Activated gamma-delta T cell treated with Interleukin-2 at 50 U/mL for 16 hours (primary cell): ENCODE measurements at places on chromosomes 2 and 18.

DNA sequence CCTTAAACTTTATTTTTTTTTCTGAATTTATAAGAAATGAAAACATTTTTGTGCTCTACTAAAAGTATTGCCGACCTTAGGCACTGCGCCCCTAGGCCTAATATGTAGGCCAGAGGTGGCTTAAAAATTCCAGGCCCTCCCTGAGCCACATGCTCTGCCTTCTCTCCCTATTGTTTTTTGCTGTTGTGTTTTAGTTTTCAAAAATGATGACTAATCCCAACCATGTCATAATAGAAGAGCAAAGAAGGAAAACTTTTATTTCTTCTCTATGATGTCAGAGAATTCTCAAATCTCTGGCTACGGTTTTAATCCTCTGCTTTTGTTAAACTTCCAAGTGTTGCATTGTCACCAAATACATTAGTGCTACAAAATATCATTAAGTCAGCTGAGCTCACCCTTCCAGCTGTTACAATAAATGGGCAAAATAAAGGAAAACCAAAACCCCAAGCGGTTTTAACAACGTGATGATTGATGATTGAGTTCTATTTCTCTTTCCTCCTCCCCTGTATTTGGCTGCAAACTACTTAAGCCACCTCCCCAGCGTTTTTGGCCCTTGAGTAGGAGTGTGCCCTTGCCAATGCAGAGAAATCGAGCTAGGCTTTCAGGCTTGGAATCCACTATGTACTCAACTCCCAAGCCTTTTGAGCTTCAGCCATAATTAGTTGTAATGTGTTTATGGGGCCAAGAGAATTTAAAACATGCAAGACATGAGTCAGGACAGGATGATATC, 163.5 kb upstream of the POU3F3 start:
- DNase-seq = no peak

- no peak for DNase-seq
These were observed 296.6 kb downstream of the LRRTM1 start for GRCh38 chr2:80007777-80008503.

DNA sequence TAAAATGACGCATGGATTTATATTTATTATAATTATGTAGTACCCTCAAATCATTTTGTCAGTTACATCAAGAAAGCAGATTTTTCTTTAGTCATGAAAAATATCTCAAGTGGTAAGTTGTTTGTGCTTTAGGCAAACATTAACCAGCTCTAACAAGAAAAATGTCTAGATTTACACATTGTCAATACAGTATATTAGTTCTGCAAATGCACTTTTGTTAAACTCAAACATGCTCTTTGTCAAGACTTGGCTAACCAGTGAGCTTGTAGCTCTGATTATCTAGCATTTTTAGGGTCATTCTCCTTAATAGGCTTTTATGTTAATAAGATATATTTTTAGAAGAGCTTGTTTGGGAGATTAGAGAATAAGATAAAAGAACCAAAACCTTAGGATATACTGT, 32.7 kb downstream of the SCRN3 start:
- DNase-seq = no peak

DNA sequence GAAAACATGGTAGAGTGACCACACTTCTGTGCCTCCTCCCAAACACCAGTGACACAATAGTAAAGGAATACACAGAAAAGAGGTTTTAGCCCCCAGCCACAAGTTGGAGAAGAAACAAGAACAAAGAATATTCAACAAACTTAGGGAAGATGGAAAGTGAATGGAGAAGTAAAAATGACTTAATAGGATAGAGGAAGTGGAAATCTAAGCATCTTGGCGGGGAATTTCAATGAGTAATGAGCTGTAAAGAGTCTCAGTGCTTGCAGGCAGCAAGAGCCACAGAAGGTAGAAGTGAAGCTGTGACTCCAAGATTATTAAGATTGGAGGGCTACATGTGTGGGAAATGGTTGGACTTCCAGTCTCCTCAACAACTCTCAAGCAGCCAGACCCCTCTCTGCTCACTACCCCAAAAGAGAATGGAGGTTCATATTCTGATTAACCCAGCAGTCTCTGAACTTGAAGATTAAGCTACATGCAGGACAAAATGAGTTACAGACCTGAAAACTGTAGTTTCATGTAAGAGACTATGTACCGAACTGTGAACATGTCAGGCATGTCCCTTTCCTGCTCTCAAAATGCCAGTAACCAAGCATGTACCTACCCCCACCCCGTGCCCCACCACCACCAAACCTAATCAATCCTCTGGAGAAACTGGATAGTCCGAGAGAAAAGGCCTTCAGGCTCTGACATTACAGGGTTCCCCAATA, 16.9 kb upstream of the HNRNPLL start:
- no peak for DNase-seq

GRCh38 chr18:6010921-6011320, 115.6 kb upstream of the TMEM200C start:
- no peak for DNase-seq

DNA sequence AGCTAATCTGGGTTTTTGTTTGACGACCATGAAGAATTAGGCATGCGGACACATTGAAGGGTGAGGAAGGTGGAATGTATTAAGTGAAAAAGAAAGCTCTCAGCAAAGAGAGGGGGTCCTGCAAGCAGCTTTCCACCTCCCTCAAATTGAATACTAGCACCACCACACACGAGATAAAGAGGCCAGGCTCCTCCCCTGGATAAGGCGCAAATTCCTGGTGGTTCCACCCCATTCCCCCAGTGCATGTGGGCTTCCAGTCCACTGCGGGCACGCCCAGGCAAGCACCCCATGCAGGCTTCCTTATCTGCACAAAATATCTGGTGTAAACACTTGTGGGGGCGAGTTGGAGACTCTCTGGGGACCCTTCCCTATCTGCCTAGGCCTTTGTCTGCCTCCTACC, 857.3 kb downstream of the CPS1 start:
- no peak for DNase-seq

DNA sequence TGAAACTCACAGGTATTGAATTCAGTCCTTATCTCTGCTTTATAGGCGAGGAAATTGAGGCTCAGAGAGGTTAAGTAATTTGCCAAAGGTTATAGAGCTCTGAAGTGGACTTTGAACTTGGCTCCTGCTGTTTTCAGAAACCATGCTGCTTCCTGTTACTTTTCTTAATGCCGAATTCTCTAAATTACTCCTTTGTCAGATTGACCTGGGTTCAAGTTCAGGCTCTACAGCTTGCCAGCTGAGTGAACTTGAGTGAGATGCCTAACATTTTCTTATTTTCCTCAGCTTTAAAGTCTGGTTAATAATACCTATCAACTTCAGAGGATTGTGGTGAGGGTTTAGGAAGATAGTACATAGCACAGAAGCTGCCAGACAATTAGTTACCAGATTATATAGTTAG, 3.4 kb downstream of the ASAP2 start:
- no peak for DNase-seq

DNA sequence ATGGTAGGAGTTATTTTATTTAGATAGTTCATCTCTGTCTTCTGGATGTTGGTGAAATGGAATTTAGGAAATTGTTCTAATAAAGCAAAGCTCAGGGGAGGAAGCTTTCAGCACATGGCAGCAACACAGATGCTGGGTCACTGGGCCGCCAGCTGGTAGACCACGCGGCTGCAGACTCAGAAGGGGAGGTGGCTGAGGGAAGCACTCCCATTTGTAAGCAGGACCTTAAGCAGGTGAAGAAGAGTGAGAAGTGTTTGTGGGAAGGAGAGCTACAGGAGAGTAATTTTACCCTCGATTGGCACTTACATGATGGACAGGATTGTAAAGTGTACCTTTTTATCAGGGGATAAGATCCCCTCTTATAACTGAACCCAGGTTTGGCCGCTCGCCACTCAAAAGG, 24.4 kb downstream of the NMS start:
- no peak for DNase-seq

GRCh38 chr2:196142825-196143224, 28.6 kb downstream of the STK17B start:
- DNase-seq = no peak

DNA sequence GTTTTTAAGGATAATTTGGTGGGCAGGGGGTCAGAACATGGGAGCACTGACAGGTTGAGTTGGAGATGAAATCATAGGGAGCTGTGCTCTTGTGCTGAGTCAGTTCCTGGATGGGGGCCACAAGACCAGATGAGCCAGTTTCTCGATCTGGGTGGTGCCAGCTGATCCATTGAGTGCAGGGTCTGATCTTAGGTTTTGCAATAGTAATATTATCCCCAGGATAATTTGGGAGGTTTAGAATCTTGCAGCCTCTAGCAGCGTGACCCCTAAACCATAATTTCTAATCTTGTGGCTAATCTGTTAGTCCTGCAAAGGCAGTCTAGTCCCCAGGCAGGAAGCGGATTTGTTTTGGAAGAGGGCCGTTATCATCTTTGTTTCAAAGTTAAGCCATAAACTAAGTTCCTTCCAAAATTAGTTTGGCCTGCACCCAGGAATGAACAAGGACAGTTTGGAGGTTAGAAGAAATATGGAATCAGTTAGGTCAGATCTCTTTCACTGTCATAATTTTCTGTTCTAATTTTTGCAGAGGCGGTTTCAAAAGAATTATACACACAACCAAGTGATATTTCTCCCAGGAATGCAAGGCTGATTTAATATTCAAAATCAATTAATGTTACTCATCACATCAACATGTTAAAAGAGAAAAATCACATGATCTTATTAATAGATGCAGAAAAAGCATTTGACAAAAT, 23.0 kb downstream of the DBI start:
- DNase-seq = no peak
